Epithelial cell of prostate (primary cell): ENCODE measurements at places on chromosomes 6 and 20.

- DNase-seq: no peak
These were observed 4.4 kb downstream of the SLC13A3 start for GRCh38 chr20:46646659-46647380.

GRCh38 chr20:46703435-46703834 is 6.0 kb upstream of the SLC2A10 start:
- DNase-seq: no peak

GRCh38 chr6:38185244-38185643 is 365.7 kb downstream of the ZFAND3 start:
- DNase-seq: no peak

- DNase-seq: peak; percentile 2
These were observed 509.2 kb upstream of the SLC35B3 start for GRCh38 chr6:8944548-8944947.

DNA sequence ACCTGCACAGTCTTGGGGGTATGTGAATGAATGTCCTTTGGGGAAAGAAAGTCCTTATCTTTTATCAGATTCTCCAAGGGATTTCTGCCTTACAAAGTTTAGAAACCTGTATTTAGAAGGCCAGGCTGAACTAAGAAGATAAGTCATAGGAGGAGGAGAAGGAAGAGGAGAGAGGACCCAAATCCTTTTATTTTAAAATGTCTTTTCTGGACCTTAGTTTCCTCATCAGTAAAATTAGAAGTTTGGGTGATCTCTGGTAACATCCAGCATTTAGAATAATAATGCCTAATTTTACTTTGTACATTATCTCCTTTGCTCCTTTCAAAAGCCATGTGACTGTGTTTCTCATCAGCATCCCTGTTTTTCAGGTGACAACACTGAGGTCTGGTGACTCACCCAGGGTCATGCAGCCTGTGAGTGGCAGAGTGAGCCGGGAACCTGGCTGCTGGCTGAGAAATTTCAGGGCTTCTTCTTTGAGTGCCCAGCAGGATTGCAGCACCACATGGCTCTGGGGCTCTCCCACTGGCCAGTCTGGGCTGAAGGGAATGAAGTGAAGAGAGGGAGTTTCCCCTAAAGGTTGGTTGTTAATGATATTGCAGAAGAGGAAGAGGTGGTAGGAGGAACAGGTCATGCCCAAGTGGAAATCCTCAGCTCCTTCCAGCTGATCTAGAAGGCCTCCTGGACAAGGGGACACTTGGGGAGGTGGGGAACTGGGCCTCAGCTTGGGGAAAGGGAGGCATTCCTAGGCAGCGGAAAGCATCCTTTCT is 34.0 kb downstream of the VEGFA start:
- peak; percentile 10 for DNase-seq

- DNase-seq: no peak
These were observed 55.4 kb downstream of the RIPOR3 start for GRCh38 chr20:50635676-50636600.

DNA sequence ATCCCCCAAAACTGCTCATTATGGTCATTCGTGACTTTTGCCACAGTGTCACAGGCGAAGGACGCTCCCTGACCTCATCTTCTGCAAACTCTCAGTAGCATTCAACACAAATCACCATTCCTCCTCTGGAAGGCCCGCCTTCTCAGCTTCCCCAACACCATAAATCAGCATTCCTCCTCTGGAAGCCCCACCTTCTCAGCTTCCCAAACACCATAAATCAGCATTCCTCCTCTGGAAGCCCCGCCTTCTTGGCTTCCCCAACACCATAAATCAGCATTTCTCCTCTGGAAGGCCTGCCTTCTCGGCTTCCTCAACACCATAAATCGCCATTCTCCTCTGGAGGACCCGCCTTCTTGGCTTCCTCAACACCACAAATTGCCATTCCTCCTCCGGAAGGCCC is 288.0 kb upstream of the AGPAT4 start:
- no peak for DNase-seq

GRCh38 chr20:43507150-43508080 is at the start of gene L3MBTL1:
L3MBTL1 (plus strand) TSS chr20:43507697; CDS start chr20:43513504, 5,807 bp downstream.
- DNase-seq: no peak

DNA sequence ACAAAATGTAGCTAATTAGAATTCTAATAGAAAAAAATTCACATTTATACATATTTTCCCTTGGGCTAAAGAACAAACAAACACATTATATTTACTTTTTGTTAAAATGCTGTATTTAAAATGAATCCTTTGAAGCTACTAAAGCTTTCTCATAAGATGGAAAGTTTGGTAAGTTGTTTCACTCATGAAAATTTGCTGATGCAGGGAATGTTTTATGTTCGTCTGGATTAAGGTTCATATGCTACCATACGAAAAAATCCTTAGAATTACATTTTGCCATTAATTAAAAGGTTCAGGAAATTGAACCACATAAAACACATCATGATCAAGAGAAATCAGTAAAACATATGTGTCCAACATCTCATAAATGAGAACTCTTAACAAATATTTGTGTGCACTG is 62.2 kb downstream of the SMLR1 start:
- DNase-seq: no peak

DNA sequence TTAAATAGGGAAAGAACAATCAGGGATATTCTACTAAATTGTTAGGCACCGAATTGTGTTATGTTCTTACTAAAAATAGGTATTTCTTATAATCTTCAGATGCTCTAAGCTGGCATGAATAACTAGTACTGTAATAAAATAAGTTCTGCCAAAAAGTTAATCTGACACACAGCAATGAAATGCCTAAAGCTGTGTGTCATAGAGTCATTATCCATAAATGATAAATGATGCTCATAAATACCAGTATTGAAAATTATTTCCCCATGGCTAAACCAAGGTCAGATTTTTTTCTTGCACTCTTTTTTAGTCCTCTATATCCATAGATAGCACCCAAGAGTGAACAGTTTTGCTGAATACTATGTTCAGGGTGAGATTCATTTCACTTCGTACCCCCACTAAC is 11.7 kb upstream of the PRIM2 start:
- DNase-seq: no peak

GRCh38 chr6:137233911-137234863 is 15.0 kb upstream of the IFNGR1 start:
- peak; percentile 65 for DNase-seq

DNA sequence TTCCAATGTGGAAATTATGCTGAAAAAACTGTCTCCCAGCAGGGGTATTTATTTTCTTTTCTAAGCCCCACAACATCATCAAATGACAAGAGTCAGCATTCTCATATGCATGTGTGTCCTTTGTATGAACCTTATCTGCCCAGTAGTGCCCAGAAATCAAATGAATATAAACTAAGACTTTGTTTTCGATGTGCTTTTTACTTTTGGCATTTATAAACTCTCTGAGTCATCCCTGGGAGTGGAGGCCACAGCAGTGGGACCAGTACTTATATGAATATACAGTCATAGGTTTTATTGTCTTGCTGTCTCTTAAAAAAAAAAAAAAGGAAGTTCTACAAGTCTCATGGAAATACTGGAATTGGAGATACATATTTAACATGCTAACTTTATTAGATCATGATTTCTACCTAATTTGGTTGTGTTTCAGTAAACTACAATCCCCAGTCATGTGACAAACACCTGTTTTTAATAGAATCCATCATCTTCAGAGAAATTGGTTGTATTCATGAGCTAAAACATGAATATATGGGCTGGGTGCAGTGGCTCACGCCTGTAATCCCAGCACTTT is 99.2 kb upstream of the TMEM181 start:
- DNase-seq: peak; percentile 59

DNA sequence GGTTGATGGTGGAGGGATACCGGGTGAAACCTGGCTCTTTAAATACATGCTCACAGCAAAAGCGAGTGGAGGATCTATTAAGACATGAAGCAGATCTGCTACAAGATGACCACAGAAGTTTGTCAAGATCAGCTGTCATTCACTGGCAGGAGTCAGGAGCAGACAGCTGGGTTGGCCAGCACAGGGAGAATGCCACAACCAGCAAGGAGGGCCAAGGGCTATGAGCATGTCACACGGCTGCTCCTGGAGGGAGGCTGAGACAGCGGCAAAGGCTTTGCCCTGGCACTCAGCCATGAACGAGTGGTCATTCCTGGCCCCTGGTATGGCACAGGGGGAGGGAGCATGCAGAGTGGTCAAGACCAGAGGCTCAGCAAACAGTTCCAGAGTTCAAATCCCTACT is 77.6 kb downstream of the POPDC3 start:
- DNase-seq: no peak

GRCh38 chr20:14984768-14985622 is 647.6 kb upstream of the FLRT3 start:
- no peak for DNase-seq

GRCh38 chr6:134619077-134619476 is 301.2 kb upstream of the SGK1 start:
- no peak for DNase-seq

DNA sequence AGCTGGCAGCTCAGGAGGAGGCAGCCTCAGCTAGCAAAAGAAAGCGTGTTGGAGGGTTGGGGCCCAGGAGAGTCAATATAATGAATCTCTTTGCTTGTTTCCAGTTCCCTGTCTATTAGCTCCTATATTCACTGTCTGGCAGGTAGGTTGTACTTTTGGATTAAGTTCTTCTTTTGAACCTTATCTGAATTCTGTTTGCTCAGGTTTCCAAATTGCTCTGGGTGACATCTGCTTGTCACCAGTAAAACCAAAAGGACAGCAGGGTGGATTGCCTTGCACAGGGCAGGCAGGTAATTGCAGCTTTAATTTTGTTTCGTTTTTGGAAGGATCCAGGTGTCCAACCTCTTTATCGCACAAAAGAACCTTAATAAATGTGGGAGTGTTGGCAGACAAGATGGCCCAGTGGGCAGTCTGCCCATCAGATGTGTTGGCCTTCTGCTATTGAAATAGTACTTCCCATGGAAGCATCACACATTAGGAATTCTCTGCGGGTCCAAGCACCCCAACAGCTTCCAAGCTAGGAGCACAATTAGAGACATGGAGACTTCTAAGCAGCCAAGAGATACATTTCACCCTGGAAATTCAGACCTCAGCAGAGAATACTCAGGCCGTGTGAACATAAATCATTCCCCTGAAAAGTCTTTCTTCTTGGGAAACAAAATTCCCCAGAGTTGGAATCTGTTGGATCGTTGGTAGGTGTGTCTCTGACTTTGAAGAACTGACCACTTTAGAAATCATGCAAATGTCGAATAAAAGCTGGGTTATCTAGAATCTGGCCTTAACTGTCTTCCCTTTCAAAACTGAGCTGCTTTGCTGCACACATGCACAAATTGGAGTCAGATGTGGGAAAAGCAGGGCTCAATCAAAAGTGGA is 286.9 kb upstream of the BMP2 start:
- no peak for DNase-seq

- no peak for DNase-seq
These were observed 47.2 kb upstream of the MICB start for GRCh38 chr6:31450751-31451150.

DNA sequence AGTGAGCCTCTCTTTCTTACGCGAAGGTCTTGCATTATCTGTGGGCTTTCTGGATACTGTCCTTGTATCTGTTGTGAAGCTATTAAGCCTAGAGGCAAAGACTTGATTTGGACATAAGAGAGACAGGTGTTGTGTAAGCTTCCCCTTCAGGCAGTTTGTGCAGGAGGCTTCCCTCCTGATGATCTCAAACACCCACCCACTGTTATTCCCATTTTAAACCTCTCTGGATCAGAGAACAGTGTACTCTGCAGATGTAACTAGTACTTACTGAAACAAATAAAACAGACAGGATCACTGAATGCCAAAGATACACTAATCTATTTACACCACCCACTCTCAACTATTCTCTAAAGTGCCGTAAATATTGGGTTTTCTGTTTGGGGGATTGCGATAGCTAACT is 113.8 kb upstream of the RAB32 start:
- no peak for DNase-seq

DNA sequence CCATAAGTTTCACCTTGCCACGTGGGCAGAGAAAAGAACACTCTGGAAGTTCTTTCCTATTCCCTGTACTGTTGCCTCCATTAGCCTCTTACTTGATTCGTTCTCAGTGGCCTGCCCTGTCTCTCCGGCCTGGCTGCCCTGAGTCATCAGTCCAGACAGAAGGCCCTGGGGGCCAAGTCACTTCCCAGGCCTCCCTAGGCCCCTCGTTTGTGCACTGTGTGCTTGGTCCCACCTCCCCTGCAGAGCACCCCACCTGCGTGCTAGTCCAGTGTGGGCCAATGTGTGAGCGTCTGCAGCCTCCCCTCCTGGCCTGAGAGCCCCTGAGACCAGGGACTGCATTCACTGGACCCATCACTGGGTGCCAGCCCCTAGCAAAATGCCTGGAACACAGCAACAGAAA is 191.2 kb upstream of the RREB1 start:
- DNase-seq: no peak

DNA sequence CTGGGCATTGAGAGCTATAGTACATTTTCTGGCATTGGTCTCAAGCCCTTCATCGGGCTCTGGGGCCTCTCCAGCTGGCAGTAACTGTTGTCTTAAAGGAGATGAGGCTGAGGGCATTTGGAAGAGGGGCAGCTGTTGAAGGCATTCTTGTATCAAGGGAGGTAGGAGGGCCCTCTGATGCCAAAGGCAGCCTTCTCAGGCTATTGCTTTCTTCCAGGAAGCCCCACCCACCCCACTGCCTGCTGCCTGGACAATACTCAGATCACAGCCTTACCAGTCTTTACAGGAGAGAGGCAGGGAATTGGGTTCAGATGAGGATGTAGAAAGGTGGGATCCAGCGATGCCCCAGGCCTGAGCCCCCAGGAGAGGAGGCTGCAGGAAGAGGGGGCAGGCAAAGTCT is 46.0 kb downstream of the CPXM1 start:
- DNase-seq: no peak

DNA sequence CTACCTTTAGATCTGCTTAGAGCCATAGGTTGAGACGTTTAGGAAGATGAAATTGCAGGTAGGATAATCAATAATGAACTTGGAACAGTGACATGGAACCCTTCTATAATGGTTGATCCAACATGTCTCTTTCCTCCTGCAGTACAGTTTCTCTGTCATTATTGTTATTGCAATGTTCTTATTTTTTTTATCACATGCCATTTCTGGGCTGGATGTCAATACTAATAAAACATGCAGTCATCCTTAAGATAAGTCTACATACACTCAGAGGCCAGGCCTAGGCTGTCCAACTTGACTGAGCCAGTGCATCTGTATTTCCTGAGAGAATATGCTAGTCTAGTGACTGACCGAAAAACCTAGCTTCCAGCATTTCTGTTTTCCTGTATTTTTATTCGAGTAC is 75.3 kb upstream of the THEMIS start:
- no peak for DNase-seq

- no peak for DNase-seq
These were observed 13.9 kb upstream of the SUMO4 start for GRCh38 chr6:149385998-149386646.

DNA sequence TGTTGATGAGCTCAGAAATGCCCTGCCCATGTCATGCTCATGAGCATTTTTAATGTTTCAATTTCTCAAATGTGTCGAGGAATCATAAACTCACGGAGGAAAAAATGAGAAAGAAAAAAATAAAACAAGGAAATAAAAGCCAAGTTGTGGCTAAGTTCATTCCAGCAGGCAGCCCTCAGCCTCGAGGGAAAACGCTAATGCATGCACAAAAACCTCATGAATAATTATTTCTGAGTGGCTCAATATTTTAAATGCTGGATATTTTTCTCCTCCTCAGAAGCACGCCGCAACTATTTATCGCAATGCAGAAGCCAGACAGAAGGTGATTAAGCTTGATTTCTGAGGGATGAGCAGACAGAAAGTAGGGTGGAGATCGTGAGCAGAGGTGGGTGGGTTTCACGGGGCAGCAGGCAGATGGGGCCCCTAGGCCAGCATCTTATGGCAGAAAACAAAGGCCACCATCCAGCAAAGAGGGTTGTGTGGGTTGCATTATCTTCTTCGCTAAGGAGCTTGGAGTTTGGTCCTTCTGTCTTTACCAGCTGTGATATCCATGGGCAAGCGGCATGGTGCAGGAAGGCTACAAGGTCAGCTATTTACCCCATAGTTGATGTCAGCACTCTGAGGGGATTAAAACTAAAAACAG is 151.5 kb upstream of the LRFN2 start:
- no peak for DNase-seq
